ENCODE measurements at places on chromosomes 7 and 10.

DNA sequence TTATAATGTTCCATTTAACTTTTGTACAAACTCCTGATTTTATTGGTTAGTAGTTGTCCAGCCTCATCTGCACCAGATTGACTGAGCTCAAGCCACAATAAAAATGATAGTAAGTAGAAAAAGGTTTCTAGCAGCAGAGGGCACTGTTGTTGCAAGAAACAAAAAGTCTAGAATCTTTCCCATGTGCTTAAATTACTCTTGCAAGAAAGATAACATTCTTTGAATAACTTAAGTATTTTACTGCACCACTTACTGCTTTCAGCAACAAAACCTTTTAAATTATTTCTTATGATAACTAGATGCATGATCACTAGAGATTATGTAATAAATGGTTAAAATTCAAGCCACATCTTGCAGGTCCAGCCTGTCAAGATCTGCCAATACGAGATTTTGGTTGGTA, 27.0 kb downstream of the LMOD2 start:
- no peak for DNase-seq

DNA sequence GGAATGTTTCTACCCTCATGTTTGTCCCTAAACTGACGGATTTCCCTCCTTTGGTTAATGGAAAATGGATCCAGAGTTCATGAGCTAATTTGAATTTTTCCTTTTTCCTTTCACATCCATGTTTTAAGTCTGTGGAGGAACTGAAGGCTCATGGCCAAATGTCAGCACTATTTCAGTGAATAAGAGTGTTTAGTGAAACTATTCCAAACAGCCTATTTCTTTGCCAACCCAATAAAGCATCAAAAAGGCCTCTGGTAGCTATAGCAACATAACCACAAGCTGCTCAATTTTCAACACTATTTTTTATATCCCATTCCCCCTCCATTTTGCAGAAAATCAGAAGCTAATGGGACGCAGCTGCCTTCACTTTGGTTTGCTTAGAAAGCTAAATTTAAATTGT, 1454.1 kb downstream of the GATA3 start:
- no peak for DNase-seq

GRCh38 chr10:18880530-18880929, 168.1 kb upstream of the MALRD1 start:
- no peak for DNase-seq

DNA sequence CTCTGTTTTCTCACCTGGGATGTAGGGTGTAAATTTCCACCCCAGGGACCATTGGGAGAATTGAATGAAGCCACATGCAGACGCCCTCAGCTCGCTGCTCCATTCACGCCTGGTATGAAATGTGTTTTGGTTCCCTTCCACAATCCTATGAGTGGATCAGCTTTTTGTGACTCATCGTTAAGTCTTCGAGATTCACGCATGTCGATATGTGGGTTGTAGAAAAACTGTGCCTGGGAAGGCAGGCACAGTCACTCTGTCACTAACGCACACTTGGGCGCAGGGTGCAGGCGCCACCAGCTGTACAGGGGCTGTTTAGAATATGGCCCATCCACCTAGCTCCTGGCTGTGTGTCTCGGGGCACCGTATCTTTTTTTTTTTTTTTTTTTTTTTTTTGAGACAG, 64.2 kb upstream of the SH2B2 start:
- no peak for DNase-seq

GRCh38 chr10:99555825-99556523, 23.2 kb downstream of the NKX2-3 start:
- no peak for DNase-seq

DNA sequence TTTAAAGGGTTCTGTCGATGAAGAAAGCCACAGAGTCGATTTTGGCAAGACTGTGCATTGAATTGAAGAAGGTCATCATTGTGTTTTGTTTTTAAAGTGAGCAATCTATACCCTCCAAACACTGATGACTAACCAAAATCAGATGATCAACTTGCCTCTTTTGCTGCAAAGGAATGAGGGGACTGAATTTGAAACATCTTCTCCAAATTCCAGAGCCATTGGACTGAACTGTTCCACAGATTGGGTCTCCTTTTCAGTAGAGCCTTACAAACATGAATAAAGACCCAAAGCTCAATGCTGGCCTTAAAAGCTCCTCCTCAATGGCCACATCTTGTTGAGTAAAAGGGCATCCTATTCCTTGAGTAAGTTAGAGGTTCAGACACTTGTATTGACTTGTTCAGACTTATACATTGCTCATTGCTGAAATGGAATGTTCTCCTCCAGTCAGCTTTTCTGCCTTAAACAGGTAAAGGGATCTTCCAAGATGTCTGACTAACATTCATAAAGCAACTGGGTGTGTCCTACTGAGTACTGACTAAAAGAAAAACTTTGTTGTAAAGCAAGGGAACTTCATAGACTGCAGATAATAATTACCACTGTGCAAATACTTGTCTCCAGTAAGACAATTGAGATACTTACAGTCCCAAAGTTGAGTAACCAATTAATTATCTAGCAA, 630.6 kb downstream of the KCNMA1 start:
- no peak for DNase-seq

GRCh38 chr7:131072505-131073091, 255.1 kb upstream of the MKLN1 start:
- DNase-seq = no peak

DNA sequence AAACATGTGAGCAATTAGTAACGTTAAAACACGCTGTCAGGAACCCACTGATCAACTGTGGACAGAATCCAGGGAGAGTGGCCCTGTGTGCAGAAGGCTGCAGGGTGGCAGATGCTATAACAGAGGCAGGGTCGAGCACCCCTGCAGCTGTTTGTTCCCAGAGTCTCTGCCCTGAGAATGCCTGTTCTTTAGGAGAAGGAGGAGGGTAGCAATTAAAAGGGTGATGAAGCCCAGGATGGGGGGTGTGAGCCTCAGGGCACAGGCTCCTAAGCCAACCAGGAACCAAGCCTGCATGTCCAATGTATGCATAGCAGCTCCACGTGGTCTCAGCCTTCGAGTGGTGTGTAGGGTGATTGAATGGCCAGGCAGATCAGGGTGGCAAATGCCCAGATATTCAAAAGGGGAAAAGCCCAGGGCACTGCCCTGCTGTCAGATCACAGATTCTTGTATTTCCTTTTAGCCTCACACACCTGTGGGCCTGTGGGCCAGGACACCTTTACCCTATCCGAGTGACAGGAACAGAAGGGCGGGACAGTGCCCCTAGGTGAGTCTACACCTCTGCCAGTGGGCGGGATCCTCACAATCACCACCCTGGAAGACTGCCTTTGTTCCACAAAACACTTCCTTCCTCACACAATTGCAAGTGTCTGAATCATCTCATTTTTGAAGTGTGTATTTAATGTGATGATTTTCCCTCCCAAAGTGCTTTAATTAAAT, 7.3 kb downstream of the WDFY4 start:
- DNase-seq = no peak

Data from activated T-cell treated with anti-CD3 and anti-CD28 coated beads for 4 hours (primary cell).